Natural killer cell treated with Interleukin-12 subunit alpha and Interleukin-12 subunit beta and Interleukin-15 and Interleukin-18, amount 100 ng/mL, for 72 hours (primary cell): ENCODE measurements at places on chromosomes 11 and 22.
A peak's percentile ranks its signal among the peaks of the same experiment; 100 is the strongest.

- no peak for DNase-seq
Observed at GRCh38 chr11:18778468-18778867, 13.1 kb downstream of the PTPN5 start.

GRCh38 chr11:18705651-18706281 is 7.2 kb downstream of the TMEM86A start:
- DNase-seq, result no peak

DNA sequence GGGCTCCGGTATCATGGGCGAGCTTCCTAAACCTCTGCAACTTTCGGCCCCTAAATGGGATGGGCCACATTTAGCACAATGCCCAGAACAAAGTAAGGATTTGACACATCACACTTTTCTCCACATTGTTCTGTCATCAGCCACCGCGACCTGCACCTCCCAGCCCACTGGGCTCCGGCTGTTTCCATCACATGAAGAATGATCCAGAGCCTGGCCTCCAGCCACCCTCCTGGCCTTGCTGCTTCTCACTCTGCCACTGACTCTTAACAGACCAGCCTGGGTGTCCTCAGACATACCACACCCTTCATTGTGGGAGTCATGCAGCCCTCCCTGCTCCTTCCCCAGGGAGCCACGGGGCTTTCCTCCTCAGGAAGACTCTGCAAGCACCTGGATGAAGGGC is 113.7 kb downstream of the IGLL1 start:
- DNase-seq, result no peak

- DNase-seq, result no peak
Observed at GRCh38 chr22:48327721-48328120, 1500.0 kb downstream of the BRD1 start.

DNA sequence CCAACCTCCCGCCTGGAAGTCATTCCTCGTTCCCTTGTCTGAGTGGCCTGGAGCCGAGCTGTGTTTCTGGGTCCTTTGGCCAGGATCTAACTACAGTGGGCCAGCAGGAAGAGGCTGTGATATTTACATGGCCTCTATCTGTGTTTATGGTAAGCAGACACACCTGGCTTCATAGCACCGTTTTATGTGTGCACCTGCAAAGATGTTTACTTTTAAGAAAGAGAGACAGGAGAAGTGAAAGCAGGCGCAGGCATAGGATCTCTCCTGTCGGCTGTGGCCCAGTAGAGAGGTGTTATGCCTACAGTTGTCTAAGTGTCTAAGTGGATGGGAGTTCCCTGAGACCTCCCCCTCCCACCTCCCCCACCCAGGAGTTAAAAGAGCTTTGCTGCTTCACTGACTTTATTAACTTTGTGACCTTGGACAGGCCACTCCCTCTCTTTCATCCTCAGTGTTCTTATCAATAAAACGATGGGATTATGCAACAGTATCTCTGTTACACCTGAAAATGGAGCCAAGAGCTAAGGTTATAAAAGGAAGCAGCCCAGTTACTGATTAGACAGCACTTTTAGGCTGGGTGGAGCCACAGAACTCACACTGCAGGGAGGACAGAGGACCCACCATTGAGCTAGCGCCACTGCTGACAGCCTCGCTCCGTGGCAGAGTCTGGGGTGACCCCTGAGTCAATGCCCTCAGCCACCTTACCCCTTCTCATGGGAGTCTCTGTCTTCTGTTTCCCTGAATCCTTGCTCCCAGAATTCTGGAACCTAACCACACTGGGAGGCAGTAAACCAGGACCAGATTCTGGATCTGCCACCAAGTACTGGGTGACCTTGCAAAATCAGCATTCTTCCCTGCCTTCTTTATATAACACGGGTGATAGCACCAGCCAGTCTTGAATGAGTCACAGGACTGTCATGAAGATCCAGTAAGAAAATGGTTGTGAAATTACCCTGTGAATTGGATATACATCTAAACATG is 22.0 kb downstream of the ST14 start:
- DNase-seq, result no peak

DNA sequence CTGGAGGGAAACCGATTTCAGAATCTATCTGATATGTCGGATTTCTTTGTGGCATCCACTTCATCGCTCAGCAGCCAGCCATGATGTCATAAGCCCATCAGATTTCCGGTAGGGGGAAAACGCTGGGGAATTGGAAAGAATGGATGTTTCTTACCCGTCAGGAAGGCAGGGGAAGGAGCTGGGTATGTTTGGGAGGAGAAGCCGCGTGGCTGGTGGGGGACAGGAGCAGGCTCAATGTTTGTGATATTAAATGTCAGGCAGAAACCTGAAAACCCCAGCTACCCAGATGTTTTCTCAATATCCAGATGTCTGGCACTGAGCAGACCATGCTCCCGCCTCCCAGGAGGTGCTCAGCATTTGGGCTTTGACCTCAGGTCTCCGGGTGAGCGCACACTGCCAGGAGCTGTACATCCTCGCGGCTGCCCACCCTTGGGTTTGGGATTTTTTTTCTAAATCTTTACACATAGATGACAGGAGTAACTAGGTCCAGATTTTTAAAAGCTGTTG is 67.5 kb downstream of the NFAM1 start:
- no peak for DNase-seq

- peak; percentile 69 for DNase-seq
Observed at GRCh38 chr11:72225411-72225951, 914 bp downstream of the INPPL1 start.

- no peak for DNase-seq
Observed at GRCh38 chr11:67640758-67641337, 1.3 kb upstream of the TBX10 start.

DNA sequence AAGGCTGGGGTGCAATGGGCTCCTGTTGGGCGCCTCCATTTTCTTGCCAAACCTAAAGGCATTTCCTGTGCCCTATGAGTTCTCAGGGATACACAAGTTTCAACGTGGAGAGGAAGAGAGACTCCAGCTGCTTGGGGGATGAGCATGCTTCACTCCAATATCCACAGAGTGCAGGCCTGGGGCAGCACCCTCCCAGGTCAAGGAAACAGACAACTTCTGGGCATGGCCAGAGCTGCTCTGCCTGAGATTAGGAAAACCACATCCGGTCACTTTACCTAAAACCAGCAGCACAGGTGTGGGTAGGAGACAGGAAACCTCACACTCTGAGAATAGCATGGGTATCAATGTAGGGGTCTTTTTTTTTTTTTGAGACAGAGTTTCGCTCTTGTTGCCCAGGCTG is 28.7 kb downstream of the TMEM184B start:
- DNase-seq, result no peak

- DNase-seq, result no peak
Observed at GRCh38 chr11:103147627-103148026, 38.4 kb downstream of the DYNC2H1 start.

DNA sequence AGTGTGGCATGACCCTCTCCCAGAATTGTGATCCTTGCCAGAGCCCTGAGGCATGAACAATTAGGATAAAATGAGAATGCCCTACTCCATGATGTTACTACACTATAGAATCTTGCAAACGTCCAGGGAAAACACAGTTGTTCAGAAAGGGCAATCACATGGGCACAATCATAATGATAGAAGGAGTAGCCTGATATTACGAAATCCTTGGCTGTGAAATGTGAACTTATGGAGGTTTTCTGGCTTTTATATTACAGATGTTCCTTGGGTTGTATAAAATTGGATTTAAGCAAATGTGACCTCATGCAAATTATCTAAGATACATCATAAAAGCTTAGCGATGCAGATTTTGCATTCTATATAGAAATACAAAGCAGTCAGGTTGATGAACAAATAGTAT is 29.4 kb upstream of the TPH1 start:
- no peak for DNase-seq

DNA sequence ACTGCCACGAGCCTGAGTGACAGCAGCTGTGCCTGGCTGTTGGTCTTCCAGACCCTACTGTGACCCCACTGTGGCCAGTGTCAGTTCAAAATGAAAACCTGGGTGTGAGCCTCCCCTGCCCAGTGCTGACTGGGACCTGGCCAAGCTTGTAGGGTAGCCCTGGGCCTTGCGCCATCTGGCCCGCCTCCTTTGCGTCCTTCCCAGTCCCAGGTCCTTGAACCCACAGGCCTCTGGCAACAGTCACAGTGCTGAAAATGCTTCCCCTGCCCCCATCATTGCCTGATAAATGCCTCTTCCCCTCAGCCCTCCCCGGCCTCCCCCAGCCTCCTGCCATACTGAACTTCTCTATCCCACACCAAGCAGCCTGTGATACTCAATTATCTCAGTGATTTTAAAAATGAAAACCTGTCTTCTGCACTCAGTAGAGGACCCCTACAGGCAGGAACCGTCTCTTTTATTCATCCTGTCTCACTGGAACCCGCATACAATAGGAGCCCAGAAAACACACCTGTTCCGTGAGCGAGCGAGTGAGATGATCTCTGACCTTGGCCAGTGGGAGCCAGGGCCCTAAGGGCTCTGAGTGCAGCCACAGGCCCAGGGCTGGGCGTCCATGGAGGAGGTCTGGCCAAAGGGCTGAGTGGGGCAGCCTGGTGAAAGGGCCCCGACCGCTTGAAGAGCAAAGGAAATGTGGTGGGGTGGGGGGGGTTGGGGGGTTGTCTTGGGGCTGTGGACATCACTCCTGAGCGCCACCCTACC is 49.7 kb upstream of the TTLL12 start:
- no peak for DNase-seq

GRCh38 chr11:111206472-111206871 is 39.1 kb upstream of the POU2AF2 start:
- no peak for DNase-seq
